ENCODE measurements at places on chromosomes 12 and 14.

GRCh38 chr12:6771091-6771495, 1.2 kb upstream of the LAG3 start:
- no peak for DNase-seq

- DNase-seq: no peak
Measured at GRCh38 chr12:1920971-1921370, 2.5 kb upstream of the CACNA2D4 start.

DNA sequence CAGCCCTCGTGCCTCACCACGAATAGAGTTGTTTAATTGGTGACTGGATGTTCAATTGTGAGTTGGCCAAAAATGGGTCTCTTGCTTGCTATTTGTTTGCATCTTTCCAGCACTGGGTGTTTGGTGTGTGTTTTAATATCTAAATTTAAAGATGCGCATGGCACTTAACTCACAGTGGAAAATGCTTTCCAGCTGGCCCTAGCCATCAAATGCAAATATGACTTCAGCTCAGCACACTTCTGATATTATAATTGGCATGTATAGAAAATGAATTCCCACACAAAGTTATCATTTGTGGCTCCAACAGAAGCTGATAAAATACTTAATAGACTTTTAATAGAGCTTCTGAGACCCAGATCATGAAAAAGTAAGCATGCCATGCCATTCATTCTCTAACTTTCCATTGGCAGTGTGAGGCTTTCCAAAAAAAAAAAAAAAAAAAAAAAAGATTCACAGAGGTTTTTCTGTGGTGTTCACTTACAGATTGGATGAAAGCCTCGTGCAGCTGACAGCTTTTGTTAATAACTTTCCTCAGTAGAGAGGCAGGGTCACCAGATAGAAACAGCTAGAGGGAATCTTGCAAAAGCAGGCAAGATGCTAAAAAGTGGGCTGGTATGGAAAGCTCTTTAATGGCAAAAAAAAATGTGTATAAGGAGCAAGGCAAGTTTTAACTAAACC, 425.2 kb downstream of the GALC start:
- no peak for DNase-seq

GRCh38 chr14:88551980-88552431, 2.8 kb downstream of the PTPN21 start:
- peak; percentile 30 for DNase-seq

GRCh38 chr12:46126050-46126727, 135.8 kb upstream of the SCAF11 start:
- no peak for DNase-seq

GRCh38 chr14:97415907-97416306, 618.7 kb downstream of the VRK1 start:
- no peak for DNase-seq

DNA sequence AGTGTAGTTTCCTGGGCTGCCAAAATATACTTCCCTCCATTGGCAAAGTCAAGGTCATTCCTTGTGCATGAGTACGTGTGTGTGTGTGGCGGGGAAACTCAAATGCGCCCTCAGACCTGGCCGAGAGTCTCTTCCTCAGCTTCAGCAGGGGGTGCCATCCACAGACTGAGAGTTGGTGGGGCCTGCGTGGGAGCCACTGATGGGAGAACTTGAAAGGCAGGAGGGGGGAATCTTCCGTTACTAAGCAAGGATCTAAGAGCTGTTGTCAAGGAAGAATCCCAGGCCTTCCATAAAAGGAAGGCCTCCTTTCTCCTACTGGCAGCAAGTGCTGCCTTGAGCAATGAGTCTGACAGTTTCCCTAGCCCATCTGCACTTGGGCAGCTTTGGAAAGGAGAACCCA, 274.9 kb downstream of the EMP1 start:
- DNase-seq: no peak

DNA sequence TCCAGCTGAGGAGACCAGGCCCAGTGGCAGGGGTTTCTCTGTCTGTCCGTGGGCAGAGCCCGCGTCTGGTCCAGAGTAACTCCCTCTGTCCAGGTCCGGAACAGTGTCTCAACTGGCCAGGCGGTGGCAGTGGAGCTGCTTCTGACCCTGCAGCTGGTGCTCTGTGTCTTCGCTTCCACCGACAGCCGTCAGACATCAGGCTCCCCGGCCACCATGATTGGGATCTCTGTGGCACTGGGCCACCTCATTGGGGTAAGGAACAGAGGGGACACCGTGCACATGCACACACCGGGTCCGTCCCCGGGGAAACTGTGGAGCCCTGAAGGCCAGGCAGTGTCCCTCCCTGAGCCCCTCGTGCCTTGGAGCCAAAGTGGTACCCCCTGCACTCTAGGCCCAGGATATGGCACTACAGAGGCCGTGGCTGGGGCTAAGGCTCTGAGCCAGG, 1.5 kb downstream of the AQP6 start:
- peak; percentile 64 for DNase-seq

DNA sequence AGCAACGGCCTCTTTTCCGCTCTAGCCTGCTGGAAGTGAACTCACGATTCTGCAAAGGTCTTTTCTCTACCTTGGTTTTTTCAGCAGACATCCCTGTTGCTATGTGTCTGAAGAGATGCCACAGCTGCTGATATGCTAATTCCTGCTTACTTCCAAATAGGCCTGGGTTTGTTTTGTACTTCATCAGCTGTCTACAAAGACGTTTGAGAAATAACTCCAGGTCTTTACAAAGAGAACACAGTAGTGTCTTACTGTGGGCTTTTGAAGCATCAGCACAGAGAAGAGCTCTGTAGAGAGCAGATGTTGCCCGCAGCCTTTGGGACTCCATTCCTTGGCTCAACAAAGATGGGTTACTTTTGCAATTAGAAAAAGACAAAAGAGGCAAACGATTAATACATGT, 1366.5 kb downstream of the AACS start:
- DNase-seq: no peak

DNA sequence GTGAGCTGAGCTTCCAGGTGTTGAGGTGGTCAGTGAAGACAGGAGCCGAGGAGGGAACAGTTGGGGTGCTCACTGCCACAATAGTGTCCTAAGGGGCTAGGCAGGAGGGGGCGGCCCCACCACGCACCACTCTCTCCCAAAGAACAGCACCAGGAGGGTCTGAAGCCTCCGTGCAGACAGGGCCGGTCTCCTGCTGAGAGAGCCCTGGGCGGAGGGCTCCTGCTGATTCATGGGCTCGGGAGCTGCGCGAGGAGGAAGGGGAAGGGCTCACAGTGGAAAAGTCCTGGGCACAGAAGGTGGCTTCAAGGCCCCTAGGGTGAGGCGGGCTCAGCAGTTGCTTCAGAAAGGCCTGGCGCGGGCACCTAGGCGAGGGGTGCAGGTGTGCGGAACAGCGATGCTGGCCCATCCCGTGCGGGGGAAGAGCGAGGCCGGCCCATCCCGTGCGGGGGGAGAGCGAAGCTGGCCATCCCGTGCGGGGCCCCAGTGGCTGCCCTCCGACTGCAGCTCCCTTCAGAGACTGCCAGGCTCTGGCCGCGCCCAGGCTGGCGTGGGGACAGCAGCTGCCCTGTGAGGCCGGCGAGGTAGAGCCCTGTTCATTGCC, 176.7 kb downstream of the ADGRD1 start:
- DNase-seq: no peak

DNA sequence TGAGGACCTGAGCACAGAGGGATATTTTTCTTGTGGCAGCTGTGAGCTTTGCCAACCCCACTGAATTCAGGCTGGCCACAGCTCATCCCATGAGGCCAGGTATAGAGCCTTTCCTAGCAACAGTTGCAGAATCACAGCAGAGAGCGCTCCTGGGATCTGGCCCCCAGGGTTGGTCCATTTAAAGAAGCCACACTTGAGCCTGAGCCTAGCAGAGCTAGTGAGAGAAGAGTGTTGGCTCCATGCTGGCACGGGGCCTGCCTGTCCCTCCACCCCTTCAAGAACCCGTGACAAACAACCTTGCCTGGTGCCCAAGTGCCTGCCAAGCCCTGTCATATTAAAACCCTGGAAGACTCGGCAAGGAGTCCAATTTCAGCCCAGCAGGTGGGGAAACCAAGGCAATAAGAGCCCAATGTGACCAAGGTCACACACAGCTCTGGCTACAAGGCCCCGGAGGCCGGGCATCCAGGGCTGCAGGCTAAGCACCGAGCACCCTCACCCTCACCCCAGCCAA, 91.6 kb downstream of the LRRC74A start:
- DNase-seq: peak; percentile 22

GRCh38 chr14:58557242-58557641, 80.5 kb upstream of the DACT1 start:
- DNase-seq: no peak

GRCh38 chr12:7747246-7747645, at the start of gene CLEC4C:
Gene CLEC4C, minus strand, starts transcription at chr12:7747375. Its CDS starts 27 bp downstream, at chr12:7747348.
- no peak for DNase-seq

- no peak for DNase-seq
Measured at GRCh38 chr12:15769586-15769985, 19.6 kb downstream of the EPS8 start.

DNA sequence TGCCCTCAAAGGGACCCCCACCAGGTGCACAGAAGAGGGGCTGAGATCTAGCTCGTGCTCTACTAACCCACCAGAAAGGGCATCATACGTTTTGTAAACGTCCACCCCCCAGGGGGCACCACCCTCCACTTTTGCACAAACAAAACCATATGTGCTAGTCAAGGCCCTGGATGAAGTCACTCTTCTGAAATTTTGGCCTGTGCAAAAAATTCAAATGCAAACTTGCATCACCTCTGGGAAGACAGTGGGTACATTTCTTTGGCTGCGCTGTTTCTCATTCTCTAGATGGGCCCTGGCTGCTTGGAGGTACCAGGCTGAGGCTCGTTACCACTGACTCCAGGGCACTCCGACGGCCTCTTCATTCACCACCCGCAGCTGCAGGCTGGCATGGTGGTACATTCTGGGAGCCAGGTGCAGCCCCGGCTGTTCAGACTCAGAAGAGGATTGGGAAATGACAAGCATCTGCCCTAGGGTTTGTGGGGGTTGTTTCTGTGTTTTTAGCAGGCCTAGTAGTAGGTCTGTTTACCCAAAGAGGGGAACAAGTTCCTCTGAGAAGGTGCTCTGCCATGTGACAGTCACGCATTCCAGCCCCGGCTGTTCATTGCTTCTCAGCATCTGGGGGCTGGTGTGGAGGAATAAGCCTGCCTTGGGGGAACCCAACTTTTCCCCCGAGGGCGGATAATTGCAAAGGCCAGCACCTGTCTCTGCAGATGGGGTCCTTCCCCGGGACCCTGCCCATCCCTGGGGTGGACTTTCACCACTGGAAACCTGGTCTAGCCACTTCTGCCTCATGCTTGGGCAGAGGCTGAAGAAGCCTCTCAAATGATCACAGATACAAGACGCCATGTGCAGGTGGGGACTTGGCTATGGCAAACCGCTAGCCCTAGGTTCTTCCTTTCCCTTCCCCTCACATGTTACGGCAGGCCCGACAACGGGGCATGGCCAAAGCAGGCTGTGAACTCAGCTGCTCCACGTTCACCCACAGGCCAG, 147.6 kb downstream of the DPF3 start:
- peak; percentile 89 for DNase-seq

DNA sequence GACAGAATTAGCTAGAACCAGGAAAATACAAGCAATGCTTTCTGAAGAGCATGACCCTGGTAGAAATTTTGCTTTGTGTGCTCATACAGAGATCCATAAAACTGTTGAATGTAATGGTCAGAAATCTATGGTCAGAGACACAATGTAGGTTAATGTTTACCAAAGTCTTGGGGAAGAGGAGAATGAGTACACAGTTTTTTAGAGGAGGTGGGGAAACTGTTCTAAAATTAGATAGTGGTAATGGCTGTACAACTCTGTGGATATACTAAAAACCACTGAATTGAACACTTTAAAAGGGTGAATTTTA, 109.5 kb upstream of the ARHGAP5 start:
- DNase-seq: no peak

- DNase-seq: no peak
Measured at GRCh38 chr12:53951577-53952334, 2.9 kb upstream of the HOXC12 start.

DNA sequence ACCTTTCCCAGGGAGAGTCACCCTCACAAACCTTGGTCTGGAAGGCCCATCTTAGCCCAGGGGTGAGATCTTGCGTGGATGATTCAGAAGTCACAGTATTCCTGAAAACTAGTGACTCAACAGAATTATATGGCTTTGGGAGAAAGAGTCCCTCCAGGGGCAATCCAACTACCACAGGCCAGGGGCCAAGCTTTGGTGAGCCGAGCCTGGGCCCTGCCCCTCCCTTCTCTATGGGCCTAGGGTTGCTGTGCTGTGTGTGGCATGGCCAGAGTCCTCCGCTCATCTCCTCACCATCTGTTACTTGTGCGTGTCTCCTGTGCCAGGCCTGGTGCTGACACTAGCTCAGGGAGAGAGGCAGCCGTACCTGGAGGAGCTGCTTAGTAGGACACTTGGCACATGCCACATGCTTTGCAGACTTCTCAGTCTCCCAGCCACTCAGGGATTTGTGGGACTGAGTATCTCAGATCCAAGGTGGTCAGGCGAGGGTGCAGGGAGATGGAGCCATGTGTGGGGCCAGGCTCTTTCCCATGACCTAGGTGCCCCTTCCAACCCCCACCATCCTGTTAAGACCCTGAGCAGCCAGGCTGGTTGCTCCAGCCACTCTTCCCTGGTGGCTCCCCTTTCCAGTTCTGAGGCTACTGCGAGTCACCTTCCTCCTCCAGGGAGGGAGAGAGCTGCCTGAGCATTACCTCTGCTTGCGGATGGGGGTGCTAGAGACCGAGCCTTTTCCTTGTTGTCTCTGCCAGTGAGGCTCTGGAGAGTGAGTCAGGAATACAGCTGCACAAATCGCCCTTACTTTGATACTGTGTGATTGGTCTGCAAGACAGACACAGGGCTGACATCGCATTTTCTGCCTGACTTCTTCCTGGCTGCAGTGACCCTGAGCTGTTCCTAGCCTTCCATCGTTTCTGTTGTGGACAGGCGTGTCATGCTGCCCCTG, 94.1 kb downstream of the SLC25A47 start:
- DNase-seq: peak; percentile 88

DNA sequence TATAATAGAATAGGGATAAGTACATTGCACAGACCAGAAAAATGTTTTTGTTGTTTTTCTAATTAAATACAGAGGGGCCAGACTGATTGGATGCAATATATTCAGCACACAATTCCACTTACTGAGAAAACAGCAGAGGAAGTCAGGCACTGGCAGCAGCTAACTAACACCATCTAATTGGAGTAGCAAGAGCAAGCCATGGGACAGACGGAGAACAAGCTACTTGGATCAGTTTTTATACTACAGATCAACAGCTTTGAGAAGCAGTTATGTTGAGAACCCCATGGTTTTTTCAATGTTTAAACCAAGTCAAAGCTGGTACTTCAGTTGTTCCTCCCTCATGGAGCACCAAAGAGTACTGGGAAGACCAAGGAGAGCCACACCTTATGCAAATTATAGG, 1249.4 kb downstream of the LRFN5 start:
- DNase-seq: no peak

- DNase-seq: no peak
Measured at GRCh38 chr14:103548463-103549351, 13.8 kb downstream of the BAG5 start.

- DNase-seq: peak; percentile 77
Measured at GRCh38 chr12:27946421-27946820, 26.1 kb downstream of the PTHLH start.

DNA sequence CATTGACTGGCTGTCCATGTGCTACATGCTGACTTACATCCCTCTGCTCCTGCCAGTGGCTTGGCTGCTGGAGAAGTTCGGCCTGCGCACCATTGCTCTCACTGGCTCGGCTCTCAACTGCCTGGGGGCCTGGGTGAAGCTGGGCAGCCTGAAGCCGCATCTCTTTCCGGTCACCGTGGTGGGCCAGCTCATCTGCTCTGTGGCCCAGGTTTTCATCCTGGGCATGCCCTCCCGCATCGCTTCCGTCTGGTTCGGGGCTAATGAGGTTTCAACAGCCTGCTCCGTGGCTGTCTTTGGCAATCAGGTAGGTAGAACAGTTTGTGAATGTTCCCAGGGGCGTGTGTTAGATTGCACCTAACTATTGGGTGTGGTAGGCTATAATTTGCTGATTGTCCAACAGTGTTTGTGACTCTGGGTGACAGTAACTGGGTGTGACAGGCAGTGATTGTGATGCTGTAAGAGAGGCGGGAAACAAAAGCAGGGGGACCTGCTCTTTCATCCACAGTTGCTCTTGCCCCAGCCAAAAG, 981 bp downstream of the FLVCR2 start:
- no peak for DNase-seq

Data from AG10803 (cell line).